ENCODE measurements at places on chromosomes 3 and 15.

- H3K27ac ChIP-seq: no peak overlapping the region
- no peaks in the 10 kb centered on the region for H3K27me3 ChIP-seq
- DNase-seq: peak; percentile 94
- no peak overlapping the region for H3K4me3 ChIP-seq
- H3K36me3 ChIP-seq: no peaks in the 10 kb centered on the region
Measured at GRCh38 chr3:56303487-56303886, 164.8 kb downstream of the ERC2 start.

- peak overlapping the region; percentile 49 for H3K27ac ChIP-seq
- H3K27me3 ChIP-seq: no peaks in the 10 kb centered on the region
- peaks cover 5% of the 10 kb centered on the region for H3K4me1 ChIP-seq
Measured at GRCh38 chr3:14462738-14463137, 60.3 kb downstream of the SLC6A6 start.

- H3K4me1 ChIP-seq: no peaks in the 10 kb centered on the region
- DNase-seq: no peak
- peaks cover 1% of the 10 kb centered on the region for H3K36me3 ChIP-seq
- H3K27ac ChIP-seq: no peak overlapping the region
- peak overlapping the region; percentile 80 for H3K4me3 ChIP-seq
Measured at GRCh38 chr3:15601046-15601398, 347 bp downstream of the HACL1 start.

DNA sequence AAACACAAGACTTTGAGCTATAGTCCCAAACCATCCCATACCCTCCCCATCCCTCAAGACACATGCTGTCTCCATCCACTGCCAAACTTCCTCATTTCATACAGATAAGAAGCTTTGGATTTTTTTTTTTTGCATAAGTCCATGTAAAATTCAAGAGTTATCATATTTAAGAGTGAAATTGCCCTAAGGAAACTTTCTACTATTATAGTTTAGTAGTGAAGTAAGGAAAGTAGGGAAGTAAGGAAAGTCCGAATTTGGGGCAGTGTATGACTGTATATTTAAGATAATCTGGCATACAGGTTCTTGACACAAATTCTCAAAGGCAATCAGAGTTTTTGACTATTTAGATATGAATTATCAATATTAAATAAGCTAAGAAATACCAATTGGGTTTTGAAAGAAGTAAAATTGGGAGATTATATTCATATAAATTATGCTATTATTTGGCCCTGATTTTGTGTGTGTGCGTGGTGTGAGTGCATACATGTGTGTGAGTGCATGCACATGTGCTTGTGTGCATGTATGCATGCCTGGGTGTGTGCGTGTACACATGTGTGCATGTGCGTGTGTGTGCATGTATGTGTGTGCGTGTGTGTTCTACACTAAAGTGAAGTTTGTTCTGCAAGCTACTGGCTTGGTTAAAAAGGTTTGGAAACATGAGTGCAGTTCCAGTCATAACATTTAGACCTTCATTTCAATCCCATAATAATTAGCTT is 83.6 kb upstream of the MBNL1 start:
- no peak overlapping the region for H3K4me3 ChIP-seq
- H3K27ac ChIP-seq: no peak overlapping the region

GRCh38 chr3:133123636-133124035 is 85.4 kb downstream of the TMEM108 start:
- H3K27me3 ChIP-seq: no peaks in the 10 kb centered on the region
- no peaks in the 10 kb centered on the region for H3K4me1 ChIP-seq
- H3K36me3 ChIP-seq: no peaks in the 10 kb centered on the region
- H3K4me3 ChIP-seq: no peak overlapping the region
- no peak overlapping the region for H3K27ac ChIP-seq
- DNase-seq: no peak

GRCh38 chr3:63050548-63051177 is 175.4 kb upstream of the CADPS start:
- no peaks in the 10 kb centered on the region for H3K27me3 ChIP-seq
- H3K4me3 ChIP-seq: no peak overlapping the region
- no peak overlapping the region for H3K27ac ChIP-seq
- no peak for DNase-seq
- H3K36me3 ChIP-seq: no peaks in the 10 kb centered on the region

DNA sequence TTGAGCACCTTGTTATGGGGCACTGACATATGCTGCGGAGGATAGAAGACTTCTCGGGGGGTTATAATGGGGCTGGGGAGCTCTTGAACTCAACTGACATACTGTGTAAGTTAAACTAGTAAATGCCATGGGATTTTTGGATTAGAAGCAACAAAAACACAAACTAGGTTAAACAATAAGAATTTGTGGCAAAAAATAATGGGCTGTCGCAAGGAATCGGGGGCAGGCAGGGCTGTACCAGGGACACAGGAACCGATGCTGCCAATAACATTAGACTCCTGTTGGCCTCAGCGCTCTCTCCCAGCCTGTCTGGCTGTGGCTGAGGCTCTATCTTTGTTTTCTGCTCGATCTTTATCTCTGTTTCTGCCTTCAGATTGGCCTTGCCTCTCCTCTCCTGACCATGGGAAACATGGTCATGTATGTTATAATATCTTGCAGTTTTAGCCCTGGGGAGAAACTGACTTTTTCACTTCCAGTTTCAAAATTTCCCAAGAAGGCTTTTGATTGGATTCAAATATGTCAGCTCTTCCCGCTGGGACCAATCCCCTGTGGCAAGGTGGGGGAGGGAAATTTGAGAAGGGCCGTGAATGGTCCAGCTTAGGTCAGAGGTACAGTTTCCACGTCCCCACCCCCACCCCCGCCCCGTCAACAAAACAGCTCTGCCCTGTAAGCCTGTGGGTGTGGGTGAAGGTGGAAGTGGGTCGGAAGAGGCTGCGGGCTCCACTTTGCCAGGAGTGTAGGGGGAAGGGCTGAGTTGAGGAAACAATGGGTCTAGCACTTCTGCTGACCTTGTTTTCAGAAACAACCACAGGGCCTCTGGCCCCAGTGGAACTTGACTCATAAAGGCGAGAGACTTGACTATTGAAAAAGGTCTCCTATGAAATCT is 161.1 kb upstream of the TBL1XR1 start:
- no peak overlapping the region for H3K4me3 ChIP-seq
- H3K27me3 ChIP-seq: no peaks in the 10 kb centered on the region
- DNase-seq: peak; percentile 97
- H3K27ac ChIP-seq: peak overlapping the region; percentile 99
- peaks cover 32% of the 10 kb centered on the region for H3K4me1 ChIP-seq
- no peaks in the 10 kb centered on the region for H3K36me3 ChIP-seq
